H7 (cell line): ENCODE measurements at places on chromosomes 3 and 15.

GRCh38 chr3:95613993-95614392 is 1200.4 kb upstream of the EPHA6 start:
- DNase-seq, result no peak

DNA sequence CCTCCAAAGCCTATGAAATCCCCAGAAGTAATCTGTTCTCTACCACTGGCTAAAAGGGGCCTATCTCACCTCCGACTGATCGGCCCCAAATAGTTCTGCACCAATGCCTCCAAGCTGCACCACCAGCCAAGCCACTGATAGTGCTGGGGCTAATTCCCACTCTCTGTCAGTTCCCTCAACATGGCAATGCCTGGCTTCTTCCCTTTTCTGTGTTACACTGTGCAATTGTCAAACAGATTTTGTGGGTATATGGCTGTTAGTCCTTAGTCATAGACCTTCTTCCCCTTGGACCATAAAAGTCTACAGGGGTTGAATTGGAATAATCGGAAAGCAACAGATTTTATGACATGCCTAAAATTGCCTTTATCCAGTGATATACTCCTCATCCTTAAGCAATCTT is 9.3 kb upstream of the UBE2E2 start:
- DNase-seq, result no peak

DNA sequence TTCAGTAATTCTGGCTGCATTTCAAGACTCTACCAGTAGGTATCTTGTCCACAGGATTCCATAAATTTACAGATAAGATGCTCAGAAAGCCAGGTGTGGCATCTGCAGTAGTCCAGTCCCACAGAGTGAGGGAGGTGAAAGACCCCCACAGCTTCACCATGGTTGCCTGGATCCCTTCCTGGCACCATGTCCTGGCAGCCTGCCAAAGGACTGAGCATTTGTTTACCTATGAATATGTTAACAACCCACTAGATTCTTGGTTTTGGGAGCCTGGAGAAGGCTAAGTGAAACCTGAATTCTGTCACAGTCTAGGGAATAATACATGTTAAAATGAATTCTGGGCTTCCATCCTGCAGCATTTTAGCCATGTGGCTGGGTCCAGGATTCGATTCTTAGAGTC is 14.9 kb downstream of the CHST2 start:
- DNase-seq, result no peak

GRCh38 chr3:171356251-171356650 is 104.0 kb downstream of the TNIK start:
- no peak for DNase-seq

DNA sequence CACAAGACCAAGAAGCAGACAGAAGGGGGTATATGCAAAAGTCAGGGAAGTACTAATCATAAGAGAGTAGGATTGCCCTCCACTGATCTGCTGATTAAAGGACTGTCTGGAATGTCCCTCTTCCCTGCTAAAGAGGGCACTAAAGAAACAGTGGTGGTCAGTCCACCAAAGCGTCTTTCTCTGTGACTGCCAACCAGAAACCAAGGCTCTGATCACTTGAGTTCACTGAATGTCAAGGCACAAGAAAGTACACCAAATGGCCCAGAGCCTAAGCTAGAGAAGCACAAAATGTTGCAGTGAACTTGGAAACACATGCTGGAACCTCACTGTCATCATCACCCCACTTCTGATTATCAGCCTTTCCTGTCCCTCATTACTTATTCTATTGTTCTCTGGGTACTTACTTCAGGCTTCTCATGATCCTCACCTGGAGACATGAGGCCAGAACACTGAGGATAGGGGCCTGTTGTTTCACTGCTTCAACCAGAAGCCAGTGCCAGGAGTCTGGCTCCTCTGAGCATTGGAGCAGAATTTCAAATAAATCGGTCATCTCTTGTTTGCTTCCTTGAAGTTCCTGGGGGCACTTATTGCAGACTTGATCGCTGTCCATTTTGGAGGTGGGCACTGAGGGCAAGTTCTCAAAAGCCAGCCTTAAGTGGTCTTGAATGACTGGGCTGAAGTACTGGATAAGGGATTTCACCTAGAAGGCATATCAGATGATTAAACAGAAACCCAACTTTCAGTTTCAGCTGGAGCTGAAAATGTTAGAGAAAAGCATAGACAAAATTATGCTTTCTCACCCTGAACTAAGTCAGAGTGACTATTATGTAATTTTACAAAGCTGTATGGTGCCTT is 58.9 kb downstream of the EIF3J start:
- no peak for DNase-seq

GRCh38 chr3:186180151-186180550 is 71.3 kb upstream of the ETV5 start:
- DNase-seq, result no peak
